ENCODE measurements at places on chromosomes 2 and 18.

DNA sequence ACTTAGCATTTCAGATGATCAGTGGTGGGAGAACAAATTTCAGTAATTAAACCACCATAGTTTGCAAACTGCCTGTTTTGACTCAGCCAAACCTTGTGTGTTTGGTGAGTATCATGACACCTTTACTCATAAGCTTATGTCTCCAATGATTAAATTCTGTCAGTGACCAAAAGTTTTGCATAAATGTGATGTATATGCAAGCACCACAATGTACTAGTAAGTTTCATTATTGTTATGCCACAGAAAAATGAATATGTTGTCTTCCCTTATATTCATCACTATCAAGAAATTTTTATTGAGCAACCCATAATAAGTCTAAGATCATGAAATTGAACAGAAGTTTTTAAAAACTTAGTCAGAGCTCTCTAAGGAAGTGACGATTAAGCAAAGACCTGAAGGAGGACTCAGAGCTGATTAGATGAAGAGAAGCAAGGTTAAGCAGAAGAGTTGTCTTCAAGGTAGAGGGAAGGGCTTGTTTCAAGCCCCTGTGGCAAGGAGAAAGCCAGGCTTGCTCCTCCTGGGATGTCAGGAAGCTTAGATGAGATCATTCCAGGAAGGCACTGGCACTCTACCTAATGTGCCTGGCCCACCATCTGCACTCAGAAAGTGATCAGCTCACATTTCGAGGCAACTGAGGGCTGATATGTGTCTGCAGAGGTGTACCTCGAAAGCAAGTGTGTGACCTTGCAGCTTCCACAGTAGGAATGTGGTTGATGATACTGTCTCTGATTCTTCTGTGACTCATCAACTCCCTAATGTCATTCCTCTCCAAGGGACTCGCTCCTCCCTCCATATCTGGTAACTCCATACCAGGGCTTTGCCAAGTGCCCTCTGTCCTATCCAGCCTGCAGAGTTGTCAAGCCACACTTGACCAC, 54.7 kb downstream of the KCTD18 start:
- DNase-seq, result peak; percentile 70

DNA sequence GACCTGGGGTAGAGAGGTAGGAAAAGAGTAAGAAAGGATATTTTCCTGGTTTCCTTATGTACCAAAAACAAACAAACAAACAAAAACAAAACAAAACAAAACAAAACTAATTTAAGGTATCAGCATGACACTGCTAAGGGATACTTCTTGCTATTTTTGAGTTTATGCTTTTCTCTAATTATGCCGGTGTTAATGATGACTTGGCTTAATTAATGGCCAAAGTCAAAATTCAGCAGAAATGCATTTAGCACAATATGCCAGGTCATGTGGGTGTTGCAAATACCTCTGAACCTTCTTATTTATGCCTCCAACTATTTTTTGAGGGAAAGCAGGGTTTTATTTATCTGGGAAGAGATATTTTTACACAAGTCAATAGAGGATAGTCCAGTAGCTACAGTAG, 3.2 kb upstream of the CHST9 start:
- no peak for DNase-seq

DNA sequence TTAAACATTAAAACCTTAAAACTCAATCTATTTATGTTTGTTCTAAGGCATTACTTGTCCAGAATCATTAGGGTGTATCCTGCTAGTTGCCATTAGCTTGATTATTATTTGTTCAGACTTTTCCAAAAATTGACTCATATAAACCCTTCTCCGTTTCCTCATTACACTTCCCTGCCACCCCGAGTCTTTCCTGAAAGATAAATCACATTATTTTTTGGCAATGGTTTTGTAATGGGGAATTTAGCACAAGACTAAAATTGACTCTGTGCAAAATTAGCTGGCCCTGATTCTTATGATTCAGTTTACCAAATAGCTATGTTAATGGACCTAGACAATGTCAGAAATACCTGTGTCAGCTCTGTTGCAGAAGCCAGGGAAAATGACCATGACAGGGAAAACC, 112.2 kb upstream of the NT5C1B start:
- no peak for DNase-seq

- no peak for DNase-seq
Measured at GRCh38 chr18:58228176-58228575, 184.2 kb downstream of the NEDD4L start.

GRCh38 chr2:238286095-238286494, 2.3 kb downstream of the PER2 start:
- DNase-seq, result no peak

DNA sequence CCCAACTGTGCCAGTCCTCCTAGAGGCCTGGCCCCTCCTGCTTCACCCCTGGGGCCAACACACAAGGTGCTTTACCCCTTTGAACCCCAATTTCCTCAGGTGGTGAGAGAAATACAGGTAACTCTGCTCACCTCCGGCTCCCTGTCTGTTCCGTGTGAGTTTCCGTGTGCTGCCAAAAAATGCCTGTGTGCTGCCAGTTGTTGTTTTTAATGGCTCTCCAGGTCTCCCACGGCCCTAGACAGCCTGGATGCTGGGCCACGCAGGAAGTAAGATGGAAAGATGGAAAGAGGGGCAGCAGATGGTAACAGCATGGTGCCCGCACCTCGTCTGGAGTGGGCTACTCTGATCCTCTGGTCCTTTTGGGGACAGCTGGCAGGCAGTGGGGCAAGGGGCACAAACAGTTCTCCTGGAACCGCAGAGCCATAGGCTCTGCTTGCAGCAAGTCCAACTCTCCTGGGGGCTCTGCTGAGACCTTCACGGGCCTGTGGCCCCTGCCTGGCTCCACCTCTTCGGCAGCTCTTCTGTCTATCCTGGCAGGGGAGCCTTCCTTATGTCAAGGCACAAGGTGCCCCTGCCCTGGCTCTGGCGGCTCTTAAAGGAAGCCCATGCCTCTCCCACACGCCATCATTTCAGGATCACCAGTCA, 4.3 kb upstream of the ARHGEF4 start:
- DNase-seq, result no peak

All from Caki2 (cell line).